NCI-H510A (cell line): ENCODE measurements at places on chromosomes 3 and 15.

GRCh38 chr15:70322051-70322668 lies 224.4 kb upstream of the TLE3 start:
- no peak for DNase-seq

- no peak for DNase-seq
Measured at GRCh38 chr3:184158404-184158803, 3.2 kb downstream of the DVL3 start.

GRCh38 chr15:95162069-95162468 lies 930.7 kb downstream of the MCTP2 start:
- no peak for DNase-seq

DNA sequence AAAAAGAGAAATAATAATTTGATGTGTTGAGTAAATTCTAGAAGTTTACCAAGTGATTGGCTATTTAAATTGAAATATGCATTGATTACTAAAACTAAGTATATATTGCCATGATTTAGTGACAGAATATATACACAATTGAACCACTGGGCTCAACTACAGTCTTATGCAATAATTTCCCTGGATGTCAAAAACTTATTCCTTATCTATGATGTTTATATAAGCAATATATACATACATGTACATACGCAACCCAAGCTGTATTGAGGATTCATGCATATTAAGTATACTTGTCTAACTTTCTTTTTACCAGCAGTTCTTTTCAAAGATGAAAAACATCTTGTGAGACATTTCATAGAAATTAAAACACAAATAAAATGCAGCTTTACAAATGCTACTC lies 165.8 kb downstream of the ZIC4 start:
- no peak for DNase-seq

DNA sequence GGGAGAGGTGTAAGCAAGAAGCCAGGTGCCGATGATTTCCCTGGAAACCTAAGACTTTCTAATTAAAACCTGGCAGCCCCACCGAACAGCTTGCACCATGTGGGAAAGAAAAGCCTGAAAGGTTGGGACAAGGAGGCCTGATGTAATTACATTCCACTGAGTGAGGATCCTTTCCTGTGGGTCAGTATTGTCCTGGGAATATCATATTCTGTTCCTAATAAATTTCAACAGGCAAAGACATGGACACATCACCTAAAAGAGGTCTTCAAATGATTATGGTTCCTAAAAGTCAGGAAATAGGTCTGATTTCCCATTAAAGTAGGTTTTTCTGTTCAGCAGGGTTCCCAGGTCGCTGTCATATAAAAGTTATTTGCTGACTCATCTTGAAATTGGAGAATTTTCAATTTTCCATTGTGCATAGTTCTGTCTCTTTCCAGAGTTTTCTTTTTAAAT lies 58.5 kb downstream of the DUT start:
- DNase-seq = no peak
